Endothelial cell (in vitro differentiated cells): ENCODE measurements at places on chromosomes 4 and X.

- no peaks in the 10 kb centered on the region for H3K36me3 ChIP-seq
- no peak overlapping the region for H3K4me3 ChIP-seq
- H3K27me3 ChIP-seq = peaks cover 2% of the 10 kb centered on the region
- no peak overlapping the region for H3K27ac ChIP-seq
These were observed 102.5 kb downstream of the EFNB1 start for GRCh38 chrX:68931345-68931744.

DNA sequence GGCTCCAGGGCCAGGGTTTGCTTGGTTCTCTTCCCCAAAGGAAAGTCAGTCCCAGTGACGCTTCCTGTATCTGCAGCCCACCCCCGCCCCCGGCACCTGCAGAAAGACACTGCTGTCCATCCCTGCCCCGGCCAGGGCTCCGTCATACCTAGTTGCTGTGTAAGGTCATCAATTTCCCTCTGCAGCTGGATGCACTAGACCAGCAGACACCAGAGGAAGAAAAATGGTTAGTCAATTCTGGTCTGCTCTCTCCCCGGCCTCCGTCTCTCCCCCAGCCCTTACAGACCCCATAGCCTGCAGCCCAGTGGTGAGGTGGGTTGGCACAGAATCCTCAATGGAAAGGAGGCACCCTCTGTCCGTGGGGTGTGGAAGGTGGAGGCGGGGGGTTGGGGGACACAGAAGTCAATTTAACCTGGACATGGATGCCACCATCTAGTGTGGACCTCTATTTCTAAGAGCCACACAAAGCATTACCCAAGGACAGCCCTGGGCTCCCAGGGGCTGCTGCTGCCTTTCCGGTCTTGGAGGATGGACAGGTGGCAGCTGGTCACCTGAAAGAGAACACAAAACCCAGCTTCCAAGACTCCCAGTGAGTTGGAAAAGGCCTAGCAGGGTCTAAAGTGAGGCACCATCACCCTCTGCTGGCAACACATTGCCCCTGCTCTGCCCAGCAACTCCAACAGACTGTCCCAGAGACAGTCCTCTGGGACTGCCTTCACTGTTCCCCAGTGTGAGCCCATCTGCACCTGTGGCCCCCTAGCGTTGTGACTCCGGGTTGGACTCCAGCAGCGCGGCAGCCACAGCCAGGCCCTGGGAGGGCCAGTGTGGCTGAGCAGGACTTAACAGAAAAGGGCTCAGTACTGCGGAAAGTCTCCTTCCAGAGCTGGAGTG is 40.2 kb upstream of the NHSL2 start:
- peaks cover 4% of the 10 kb centered on the region for H3K36me3 ChIP-seq
- DNase-seq = peak; percentile 33
- no peak overlapping the region for H3K4me3 ChIP-seq

DNA sequence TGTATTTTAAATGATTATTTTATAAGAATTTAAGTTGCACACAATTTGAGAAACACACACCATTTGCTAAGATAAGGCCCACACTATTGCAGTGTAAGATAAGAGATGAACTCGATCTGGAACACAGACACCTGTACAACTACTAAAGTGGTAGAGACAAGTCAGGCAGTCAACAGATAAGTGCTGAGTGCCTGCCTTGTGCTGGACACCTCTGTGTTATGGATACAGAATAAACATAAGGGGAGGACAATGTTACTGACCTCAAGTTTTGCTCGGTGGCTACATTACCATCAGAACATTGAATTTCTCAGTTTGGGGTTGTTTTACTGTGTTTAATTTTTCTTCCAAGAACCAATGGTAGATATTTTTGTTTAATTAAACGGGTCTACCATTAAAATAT is 74.1 kb downstream of the RASGEF1B start:
- H3K27me3 ChIP-seq = no peaks in the 10 kb centered on the region
- H3K4me3 ChIP-seq = no peak overlapping the region
- peaks cover 4% of the 10 kb centered on the region for H3K4me1 ChIP-seq
- no peak overlapping the region for H3K27ac ChIP-seq

GRCh38 chr4:128823025-128823661 is 13.6 kb downstream of the JADE1 start:
- no peak overlapping the region for H3K4me3 ChIP-seq
- peaks cover 33% of the 10 kb centered on the region for H3K4me1 ChIP-seq
- H3K36me3 ChIP-seq = no peaks in the 10 kb centered on the region

DNA sequence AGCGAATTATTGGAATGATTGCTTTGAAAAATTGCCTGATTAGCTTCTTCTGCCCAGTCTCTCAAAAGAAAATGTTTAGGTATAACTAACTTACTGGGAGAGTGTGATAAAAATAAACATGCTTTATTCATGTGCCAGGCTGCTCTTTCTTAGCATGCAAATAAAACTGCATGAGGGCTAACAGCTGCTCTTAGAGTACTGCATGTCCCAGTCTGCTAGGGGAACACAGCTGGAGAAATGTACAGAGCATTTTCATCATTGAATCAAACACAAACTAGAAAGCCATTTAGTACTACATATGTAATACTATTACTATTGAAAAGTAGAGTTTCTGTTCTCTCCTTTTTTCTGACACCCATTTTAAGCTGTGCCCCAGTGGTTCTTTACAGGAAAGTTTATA is 726.0 kb downstream of the GRID2 start:
- DNase-seq = no peak
- no peaks in the 10 kb centered on the region for H3K4me1 ChIP-seq
- no peak overlapping the region for H3K4me3 ChIP-seq
- no peak overlapping the region for H3K27ac ChIP-seq

GRCh38 chrX:44708470-44708869 is 135.4 kb upstream of the DUSP21 start:
- H3K4me1 ChIP-seq = peaks cover 4% of the 10 kb centered on the region
- peak overlapping the region; percentile 78 for H3K27ac ChIP-seq
- DNase-seq = no peak
- H3K36me3 ChIP-seq = no peaks in the 10 kb centered on the region
- H3K4me3 ChIP-seq = no peak overlapping the region

DNA sequence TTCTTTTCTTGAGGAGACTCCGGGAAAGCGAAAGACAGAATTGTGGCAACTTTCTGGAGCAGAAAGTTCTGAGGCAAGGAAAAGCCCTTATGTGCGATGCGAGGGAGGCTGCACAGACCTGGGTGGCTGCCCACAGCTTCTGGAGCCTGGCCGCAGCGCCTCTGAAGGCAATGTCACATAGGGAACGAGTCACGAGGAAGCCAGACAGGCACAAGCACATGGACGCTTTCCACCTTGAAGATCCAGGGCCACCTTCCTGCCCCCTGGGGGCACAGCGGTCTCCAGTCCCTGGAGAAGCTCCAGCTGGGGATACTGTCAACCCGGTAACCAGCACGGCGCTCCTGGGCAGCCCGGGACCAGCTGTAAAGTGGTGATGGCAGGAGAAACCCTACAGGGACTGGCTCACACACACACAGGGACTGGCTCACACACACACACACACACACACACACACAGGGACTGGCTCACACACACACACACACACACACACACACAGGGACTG is 69.8 kb downstream of the MTNR1A start:
- H3K4me3 ChIP-seq = no peak overlapping the region
- H3K36me3 ChIP-seq = peaks cover 7% of the 10 kb centered on the region
- H3K4me1 ChIP-seq = peaks cover 7% of the 10 kb centered on the region
- H3K27me3 ChIP-seq = peaks cover 3% of the 10 kb centered on the region
- peak; percentile 10 for DNase-seq

GRCh38 chr4:80731436-80731835 is 299.1 kb upstream of the BMP3 start:
- no peak for DNase-seq
- peaks cover 3% of the 10 kb centered on the region for H3K27me3 ChIP-seq
- H3K4me3 ChIP-seq = no peak overlapping the region
- no peaks in the 10 kb centered on the region for H3K36me3 ChIP-seq
- H3K4me1 ChIP-seq = no peaks in the 10 kb centered on the region
- H3K27ac ChIP-seq = no peak overlapping the region

GRCh38 chrX:136806891-136807410 is 26.2 kb upstream of the ARHGEF6 start:
- H3K27me3 ChIP-seq = peaks cover 1% of the 10 kb centered on the region
- H3K27ac ChIP-seq = no peak overlapping the region
- H3K4me1 ChIP-seq = no peaks in the 10 kb centered on the region
- H3K4me3 ChIP-seq = no peak overlapping the region
- H3K36me3 ChIP-seq = no peaks in the 10 kb centered on the region
- DNase-seq = no peak

GRCh38 chrX:153530411-153531129 is 13.1 kb downstream of the ATP2B3 start:
- no peak for DNase-seq
- H3K27ac ChIP-seq = no peak overlapping the region
- H3K27me3 ChIP-seq = peaks cover 3% of the 10 kb centered on the region
- no peaks in the 10 kb centered on the region for H3K4me1 ChIP-seq
- no peak overlapping the region for H3K4me3 ChIP-seq

- H3K4me1 ChIP-seq = no peaks in the 10 kb centered on the region
- no peaks in the 10 kb centered on the region for H3K36me3 ChIP-seq
- no peak for DNase-seq
- H3K27me3 ChIP-seq = no peaks in the 10 kb centered on the region
- H3K27ac ChIP-seq = no peak overlapping the region
- H3K4me3 ChIP-seq = no peak overlapping the region
These were observed 17.0 kb upstream of the ADGRA3 start for GRCh38 chr4:22532896-22533295.

DNA sequence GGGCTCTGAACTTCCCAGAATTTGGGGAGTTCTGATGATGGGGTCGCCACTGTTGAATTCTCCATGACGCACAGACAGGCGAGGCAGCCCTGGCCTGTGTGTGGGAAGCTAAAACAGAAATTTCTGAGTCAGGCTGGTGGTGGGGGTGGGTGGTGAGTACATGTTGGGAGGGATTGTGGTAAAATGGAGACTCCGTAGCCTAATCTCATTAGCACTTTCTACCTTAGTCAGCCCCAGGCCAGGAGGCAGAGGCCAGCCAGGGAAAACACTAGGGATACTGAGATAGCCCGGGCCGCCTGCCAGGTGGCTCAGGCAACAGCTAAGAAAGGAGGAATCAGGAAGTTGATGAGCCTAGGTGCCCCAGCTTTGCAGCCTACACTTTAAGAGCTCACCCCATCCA is 39.3 kb upstream of the NHSL2 start:
- peaks cover 14% of the 10 kb centered on the region for H3K4me1 ChIP-seq
- no peaks in the 10 kb centered on the region for H3K27me3 ChIP-seq
- H3K36me3 ChIP-seq = peaks cover 8% of the 10 kb centered on the region
- no peak overlapping the region for H3K4me3 ChIP-seq
- H3K27ac ChIP-seq = no peak overlapping the region
- no peak for DNase-seq

GRCh38 chr4:82428526-82428968 is 1.7 kb downstream of the HNRNPDL start:
- H3K4me1 ChIP-seq = peaks cover 43% of the 10 kb centered on the region
- H3K4me3 ChIP-seq = peak overlapping the region; percentile 99
- H3K36me3 ChIP-seq = peaks cover 48% of the 10 kb centered on the region
- no peak for DNase-seq
- H3K27ac ChIP-seq = peak overlapping the region; percentile 92

DNA sequence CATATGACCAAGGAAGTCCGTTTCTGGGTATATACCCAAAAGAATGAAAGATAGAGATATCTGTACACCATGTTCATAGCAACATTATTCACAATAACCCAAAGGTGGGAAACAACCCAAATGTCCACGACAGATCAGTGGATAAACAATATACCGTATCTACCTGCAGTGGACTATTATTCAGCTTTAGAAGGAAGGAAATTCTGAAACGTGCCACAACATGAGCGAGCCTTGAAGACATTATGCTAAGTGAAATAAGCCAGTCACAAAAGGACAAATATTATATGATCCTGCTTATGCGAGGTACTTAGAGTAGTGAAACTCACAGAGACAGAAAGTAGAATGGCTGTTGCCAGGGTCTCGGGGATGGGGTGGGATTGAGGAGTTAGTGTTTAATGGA is 75.0 kb downstream of the ANAPC4 start:
- H3K36me3 ChIP-seq = no peaks in the 10 kb centered on the region
- DNase-seq = no peak
- peaks cover 16% of the 10 kb centered on the region for H3K4me1 ChIP-seq
- no peak overlapping the region for H3K27ac ChIP-seq

- no peak overlapping the region for H3K27ac ChIP-seq
- H3K36me3 ChIP-seq = peaks cover 8% of the 10 kb centered on the region
- no peak overlapping the region for H3K4me3 ChIP-seq
- H3K27me3 ChIP-seq = peaks cover 2% of the 10 kb centered on the region
- no peak for DNase-seq
These were observed 66.6 kb downstream of the SNX25 start for GRCh38 chr4:185276036-185276435.

GRCh38 chr4:116020141-116020722 is 906.8 kb upstream of the NDST4 start:
- H3K4me1 ChIP-seq = no peaks in the 10 kb centered on the region
- no peak overlapping the region for H3K4me3 ChIP-seq
- peaks cover 1% of the 10 kb centered on the region for H3K27me3 ChIP-seq
- DNase-seq = no peak
- peaks cover 16% of the 10 kb centered on the region for H3K36me3 ChIP-seq

DNA sequence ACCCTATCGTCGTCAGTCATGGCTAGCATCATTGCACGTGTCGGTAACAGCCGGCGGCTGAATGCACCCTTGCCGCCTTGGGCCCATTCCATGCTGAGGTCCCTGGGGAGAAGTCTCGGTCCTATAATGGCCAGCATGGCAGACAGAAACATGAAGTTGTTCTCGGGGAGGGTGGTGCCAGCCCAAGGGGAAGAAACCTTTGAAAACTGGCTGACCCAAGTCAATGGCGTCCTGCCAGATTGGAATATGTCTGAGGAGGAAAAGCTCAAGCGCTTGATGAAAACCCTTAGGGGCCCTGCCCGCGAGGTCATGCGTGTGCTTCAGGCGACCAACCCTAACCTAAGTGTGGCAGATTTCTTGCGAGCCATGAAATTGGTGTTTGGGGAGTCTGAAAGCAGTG is 1.6 kb downstream of the ZCCHC12 start:
- no peak for DNase-seq
- H3K4me3 ChIP-seq = no peak overlapping the region
- no peak overlapping the region for H3K27ac ChIP-seq
- H3K27me3 ChIP-seq = peaks cover 4% of the 10 kb centered on the region

- H3K4me1 ChIP-seq = peaks cover 6% of the 10 kb centered on the region
- no peak for DNase-seq
- no peaks in the 10 kb centered on the region for H3K27me3 ChIP-seq
- no peak overlapping the region for H3K27ac ChIP-seq
These were observed 19.3 kb downstream of the RAP2C start for GRCh38 chrX:132199941-132200340.

GRCh38 chr4:110287130-110287529 is 88.7 kb upstream of the ELOVL6 start:
- H3K4me1 ChIP-seq = peaks cover 4% of the 10 kb centered on the region
- DNase-seq = no peak
- H3K27ac ChIP-seq = no peak overlapping the region
- no peaks in the 10 kb centered on the region for H3K36me3 ChIP-seq
- no peak overlapping the region for H3K4me3 ChIP-seq

DNA sequence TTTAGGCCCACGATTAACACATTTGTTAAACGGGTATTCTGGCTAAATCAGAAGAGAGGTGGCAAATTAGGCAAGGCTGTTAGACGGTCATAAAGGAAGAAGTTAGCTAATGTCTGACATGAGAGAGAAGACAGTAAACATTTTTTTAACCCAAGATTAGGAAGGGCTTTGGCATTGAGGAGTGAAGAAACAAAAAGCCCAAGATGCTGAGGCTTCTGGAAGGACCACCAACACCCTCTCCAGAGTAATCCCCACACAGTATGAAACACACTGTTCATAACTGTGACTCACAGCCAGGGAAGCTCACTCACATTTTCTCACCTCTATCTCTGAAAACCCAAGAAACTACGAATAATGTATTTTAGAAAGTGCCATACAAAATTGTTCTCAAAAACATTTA is 127.6 kb downstream of the AMELX start:
- DNase-seq = no peak
- H3K4me1 ChIP-seq = no peaks in the 10 kb centered on the region
- H3K36me3 ChIP-seq = no peaks in the 10 kb centered on the region
- H3K27ac ChIP-seq = no peak overlapping the region
- no peaks in the 10 kb centered on the region for H3K27me3 ChIP-seq
